NCI-H226 (cell line): ENCODE measurements at places on chromosomes 3 and 15.

GRCh38 chr15:27238209-27238608, 267.2 kb downstream of the GABRG3 start:
- no peak for DNase-seq

GRCh38 chr3:48413611-48414010, 16.3 kb downstream of the PLXNB1 start:
- DNase-seq: no peak

GRCh38 chr15:68403161-68403941, 28.6 kb downstream of the ITGA11 start:
- no peak for DNase-seq

GRCh38 chr3:67946436-67946835, 292.0 kb upstream of the SUCLG2 start:
- DNase-seq: peak; percentile 70

- DNase-seq: no peak
Observed at GRCh38 chr3:56732109-56732508, 49.0 kb upstream of the TASOR start.

GRCh38 chr3:172150913-172151650, 111.7 kb downstream of the FNDC3B start:
- no peak for DNase-seq

- DNase-seq: peak; percentile 16
Observed at GRCh38 chr15:91338766-91339165, 238.7 kb downstream of the SV2B start.

GRCh38 chr3:136954251-136954650, 3.5 kb upstream of the IL20RB start:
- DNase-seq: no peak

GRCh38 chr3:64571982-64572381, 115.8 kb downstream of the ADAMTS9 start:
- DNase-seq: no peak

DNA sequence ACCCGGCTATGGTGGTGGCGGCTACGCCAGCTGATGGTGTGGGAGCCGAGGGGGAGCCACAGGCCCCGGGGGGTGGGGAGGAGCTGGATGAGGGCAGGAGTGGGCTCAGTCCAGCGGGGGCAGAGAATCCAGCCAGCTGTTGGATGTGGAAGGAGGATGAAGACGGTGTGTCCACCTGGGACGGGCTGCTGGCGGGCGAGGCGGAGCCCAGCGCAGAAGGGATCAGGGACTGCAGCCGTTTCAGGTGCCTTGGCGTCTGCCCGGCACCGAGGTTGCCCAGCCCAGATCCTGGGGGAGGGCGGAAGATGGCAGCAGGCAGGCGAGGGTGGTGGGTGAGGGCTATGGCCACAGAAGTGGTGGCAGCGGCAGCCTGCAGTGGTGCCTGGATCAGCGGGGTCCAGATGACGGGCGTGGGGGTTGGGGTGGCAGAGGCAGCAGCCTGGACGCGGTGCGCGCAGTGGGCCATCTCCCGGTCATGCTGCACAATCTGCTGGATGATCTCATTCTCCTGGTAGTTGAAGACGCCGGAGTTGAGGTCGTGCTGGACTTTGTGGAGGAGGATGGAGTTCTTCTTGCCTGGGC, 45.3 kb downstream of the HCN4 start:
- no peak for DNase-seq

- DNase-seq: peak; percentile 84
Observed at GRCh38 chr3:149596134-149596770, 61.6 kb downstream of the WWTR1 start.

DNA sequence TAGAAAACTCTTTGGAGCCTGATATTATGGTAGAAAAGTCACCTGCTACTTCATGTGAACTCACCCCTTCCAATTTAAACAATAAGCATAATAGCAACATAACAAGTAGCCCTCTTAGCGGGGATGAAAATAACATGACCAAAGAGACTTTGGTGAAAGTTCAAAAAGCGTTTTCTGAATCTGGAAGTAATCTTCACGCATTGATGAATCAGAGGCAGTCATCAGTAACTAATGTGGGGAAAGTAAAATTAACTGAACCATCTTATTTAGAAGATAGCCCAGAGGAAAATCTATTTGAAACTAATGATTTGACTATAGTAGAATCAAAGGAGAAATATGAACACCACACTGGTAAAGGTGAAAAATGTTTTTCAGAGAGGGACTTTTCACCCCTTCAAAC, 5.1 kb upstream of the SCG5 start:
- DNase-seq: no peak

- no peak for DNase-seq
Observed at GRCh38 chr15:28023422-28023821, 75.7 kb downstream of the OCA2 start.

DNA sequence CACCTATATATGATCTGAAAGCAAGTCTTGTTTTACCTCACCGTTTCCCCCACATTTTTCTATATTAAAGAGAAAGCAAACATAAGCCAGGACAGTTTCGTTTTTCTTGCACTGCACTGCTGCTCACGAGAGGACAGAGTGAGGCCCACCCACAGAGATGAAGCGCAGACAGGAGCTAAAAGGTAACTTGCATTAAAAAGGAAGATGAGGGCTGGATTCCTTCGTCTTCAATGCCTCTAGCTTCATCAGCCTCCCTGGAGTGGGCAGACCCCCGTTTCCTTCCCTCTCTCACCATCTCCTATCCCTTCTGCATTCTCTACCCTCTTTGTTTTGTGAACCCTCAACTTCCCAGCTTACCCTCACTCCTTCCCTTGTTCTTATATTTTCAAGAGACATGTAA, 18.9 kb downstream of the SUMF1 start:
- DNase-seq: no peak

DNA sequence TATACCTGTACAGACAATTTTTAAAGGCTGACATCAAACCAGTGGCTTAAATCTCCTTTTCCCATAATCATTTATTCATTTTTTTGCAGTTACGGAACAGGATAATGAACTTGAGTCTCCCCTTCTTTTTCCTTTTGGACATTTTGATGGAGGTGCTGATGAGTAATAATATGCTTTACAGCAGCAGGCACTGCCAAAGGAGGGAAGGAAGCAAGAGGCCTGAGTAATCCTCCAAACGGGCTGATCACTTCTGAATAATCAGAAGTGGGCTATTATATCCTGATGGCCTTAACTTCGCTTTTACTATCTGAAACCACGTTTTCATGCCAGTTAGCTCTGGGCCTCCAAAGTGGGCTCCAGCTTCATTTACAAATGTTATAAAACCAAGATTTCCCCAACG, 527.2 kb downstream of the FOXP1 start:
- DNase-seq: peak; percentile 55

DNA sequence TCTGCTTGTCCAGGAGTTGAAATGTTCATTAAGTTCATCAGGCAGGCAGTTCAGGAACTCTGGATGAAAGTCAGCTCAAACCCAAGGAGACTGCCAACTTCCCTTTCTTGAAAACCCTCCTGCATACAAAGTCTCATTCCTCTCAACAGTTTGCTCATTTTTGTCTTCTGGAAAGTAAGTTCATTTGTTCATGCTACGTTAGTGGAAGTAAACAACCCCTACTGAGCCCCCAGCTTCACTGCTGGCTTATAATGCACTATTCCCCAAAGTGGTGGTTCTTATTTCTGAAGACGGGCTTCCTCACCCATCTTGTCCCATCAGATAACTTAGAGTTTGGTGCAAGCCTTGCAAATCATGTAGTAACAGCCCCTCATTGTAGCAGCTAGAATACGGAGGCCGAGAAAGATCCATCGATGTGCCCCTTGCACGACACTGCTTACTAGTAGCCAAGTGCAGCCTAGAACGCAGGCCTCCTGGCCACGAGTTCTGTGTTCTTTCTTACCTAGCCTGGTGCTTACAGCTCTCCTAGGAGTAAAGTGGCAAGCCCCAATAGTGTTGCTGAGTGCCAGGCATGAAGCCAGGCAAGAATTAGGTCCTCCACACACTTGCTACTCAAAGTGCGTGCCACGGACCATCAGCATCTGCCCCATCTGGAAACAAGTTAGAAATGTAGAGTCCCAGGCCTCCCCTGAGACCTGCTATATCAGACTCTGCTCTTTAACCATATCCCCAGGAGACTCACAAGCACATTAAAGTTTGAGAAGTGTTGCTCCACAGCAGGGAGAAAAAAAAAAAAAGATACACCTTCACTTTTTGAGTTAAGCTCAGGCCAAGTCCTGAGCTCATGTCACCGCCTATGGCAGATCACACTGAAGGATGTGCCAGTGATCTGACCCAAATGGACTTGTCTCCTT, 82.5 kb downstream of the RFTN1 start:
- DNase-seq: no peak

DNA sequence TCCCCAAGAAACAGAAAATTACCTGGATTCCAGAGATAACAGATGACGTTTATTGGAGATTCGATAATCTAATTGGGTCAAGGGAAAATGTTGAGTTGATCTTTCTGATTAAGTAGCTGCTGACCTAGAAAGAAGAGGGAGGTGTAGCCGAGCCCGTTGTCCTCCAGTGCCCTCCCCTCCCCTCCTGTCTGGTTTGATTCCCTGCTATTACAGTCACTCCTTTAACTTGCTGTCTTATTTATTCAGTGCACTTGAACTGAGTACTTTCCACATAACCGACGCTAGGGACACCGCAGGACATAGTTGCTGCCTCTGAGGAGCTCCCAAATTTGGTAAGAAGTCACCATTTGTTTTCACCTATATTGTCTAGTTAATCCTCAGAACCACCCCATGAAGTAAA, 103.7 kb downstream of the AQP9 start:
- DNase-seq: no peak

DNA sequence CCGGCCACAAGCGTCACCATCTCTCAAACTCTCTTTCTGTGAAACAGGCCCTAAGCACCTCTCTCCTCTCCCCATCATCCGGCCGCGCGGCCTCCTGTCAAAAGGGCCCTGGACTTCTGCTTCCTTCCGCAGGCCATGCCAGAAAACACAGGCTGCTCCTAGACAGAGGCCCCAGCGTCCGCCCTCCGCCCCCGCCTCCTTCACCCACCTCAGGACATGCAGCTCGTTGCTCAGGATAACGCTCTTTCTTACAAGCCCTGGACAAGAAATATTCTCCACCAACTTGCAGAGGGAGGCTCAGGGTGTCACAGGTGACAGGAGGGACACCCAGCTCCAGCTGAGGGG, 212.0 kb downstream of the XXYLT1 start:
- no peak for DNase-seq

- no peak for DNase-seq
Observed at GRCh38 chr15:48898032-48898431, 20.1 kb downstream of the EID1 start.

DNA sequence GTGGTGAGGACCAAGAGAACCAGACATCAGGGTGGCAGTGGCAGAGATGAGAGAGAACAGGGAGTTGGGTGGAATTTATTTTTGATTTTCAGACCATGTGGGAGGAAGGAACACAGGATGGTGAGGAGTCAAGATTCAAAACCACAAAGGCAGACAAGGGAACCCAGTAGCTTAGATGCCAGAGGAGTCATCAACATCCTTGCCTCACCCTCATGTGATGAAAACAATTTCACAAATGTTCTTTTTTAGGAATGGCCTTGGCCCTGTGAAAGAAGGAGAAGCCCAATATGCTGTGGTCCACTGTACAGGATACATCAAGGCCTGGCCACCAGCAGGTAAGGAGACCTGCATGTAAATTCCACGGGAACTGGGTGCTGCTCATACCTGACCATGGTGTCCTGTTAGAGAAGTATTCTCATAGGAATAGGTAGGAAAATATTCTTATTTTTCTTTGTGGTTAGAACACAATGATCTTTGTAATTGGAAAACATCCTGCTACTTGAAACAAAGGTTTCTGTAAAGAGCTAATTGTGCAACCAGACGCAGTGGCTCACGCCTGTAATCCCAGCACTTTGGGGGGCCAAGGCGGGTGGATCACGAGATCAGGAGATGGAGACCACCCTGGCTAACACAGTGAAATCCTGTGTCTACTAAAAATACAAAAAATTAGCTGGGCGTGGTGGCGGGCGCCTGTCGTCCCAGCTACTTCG, 110.0 kb downstream of the ARNT2 start:
- peak; percentile 95 for DNase-seq

- DNase-seq: no peak
Observed at GRCh38 chr3:123256256-123256655, 54.5 kb downstream of the SEC22A start.

DNA sequence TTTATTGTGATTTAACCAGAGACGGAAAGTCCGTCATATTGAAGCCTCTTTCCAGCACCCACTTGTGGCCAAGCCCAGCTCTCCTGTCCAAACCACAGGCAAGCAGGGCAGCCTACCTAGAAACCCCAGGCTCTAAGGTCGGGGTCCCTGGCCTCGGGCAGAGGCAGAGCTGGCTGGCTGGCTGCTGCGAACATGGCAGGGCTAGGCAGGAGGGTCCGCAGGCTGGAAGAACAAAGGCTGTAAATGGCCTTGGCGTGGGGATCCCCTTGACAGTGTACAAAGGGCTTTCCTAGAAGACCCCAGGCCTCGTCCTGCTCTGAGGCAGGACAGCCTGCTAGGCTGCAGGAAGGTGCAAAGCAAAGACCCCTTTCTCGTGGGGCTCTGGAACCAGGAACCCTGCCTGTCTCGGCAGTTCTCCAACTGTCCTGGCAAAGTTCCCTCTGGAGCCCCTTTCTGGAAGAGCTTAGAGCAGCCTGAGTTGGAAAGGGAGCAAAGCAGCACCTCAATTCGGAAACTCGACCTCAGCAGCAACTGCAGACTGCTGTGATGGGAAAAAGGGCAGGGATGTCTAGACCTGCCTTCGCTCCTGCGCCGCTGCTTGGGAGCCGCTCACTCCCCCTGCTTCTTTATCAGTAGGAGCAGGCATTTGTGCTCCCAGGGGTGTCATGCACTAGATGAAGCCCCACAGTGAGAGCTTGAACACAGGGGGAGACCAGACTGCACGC, 8.5 kb downstream of the CALML4 start:
- no peak for DNase-seq

DNA sequence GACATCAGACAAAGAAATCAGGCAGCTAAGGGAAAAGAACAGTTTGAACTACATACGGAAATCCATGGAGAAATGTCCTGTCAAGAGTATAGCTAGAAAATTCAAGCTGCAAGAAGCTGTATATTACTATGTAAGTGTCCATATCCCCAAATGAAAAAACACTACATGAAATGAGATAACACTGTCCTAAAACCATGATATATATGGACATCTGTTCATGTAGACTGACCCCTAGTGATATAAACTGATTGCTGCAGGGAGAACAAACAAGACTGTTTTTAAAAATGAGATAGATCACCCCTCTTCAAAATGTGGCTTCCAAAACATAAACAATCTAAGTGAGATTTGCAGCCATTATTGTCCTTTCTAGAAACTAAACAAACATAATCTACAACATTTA, 985.6 kb downstream of the EPHA3 start:
- DNase-seq: no peak

DNA sequence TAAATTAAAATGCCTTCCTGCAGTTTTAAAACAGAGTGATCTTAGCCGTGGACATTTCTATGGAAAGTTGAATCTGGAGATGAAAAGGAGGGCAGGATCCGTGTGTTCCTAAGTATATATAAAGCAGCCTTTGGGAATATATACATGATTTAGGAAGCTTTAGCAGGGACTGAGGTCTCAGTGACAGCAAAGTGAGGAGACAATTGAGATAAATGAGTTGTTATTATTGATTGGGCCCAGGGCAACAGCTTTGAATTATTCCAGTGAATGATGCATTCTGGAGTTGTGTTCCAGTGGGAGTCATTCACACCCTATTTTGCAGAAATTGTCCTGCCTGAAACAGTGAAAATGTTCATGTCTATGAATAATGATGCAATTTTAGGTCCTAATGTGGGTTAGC, 281.4 kb downstream of the BCHE start:
- DNase-seq: no peak
